ENCODE measurements at places on chromosomes 13 and 19.

GRCh38 chr19:44813070-44813840 lies 4.4 kb downstream of the BCAM start:
- DNase-seq, result no peak

DNA sequence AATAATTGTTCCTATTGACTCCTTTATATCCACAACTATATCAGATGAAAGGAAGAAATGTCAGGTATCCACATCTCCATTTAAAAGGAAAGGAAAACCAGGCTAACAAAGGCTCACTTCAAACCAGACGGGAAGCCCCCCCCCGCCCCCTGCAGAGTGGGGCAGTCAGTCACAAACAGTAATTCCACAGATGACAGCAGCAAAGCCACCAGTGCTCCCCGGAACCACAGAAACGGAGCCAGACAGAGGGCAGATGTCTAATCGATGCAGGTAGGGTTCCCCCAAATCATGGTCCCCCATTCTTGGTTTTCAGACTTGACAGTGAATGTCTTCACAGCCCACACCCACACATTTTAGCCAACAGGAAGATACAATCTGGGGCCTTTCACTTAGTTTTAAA lies 100.8 kb downstream of the STK24 start:
- DNase-seq, result no peak

GRCh38 chr13:34567597-34567996 lies 374.5 kb upstream of the NBEA start:
- no peak for DNase-seq

DNA sequence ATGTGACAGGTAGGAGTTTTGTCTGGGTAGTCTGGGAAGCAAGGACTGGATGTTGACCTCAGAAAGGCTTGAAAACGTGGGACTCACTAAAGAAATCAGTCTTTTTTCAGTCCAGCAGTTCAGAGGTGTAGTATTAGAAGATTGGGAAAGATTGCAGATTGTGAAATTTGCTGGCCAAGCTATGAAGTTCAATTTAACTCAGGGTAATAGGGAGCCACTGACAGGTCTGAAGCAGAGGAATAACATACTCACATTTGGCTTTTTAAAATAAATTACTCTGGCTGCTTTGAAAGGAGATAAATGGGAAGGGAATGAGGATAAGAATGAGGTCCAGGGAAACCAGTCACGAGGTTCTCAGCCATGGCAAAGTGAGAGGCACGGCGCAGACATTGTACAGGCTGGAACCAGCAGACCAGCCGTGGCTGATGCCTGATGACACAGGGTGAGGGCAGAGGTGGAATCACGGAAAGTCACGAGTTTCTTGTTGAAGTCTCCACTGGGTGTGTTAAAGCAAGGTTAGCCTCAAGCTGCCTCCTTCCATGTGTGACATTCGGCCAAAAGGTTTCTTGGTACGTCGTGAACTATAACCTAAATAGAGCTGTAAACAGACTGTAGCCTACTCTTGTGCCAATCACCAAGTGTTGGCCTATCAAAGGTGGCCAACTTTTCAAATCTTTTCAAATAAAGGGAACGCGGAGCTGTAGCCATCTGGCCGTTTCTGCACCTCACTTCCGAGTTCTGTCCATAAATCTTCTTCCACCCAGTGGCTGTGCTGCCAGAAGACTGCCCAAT lies 377.6 kb downstream of the IRS2 start:
- no peak for DNase-seq

DNA sequence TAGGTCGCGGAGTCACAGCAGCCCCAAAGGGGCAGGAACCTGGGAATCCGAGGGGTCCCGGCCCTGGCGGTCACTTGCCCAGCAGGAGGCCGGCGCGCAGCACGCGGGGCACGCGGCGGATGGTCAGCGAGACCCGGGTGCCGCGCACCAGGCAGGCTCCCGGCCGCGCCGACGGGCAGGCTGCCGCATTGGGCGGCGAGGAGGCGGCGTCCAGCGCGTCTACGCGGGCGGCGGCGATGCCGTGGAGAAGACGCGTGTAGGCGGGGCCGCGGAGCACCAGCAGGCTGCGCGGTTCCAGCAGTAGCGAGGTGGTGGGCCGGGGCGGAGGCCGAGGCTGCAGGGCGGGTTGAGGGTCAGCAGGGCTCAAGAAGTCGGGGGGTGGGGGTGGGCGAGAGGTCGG lies 607 bp upstream of the SYNE4 start:
- DNase-seq, result peak; percentile 63
